Right forelimb (tissue), 1 donor: ENCODE measurements at places on chromosomes 3 and 15.

- no peak for DNase-seq
These were observed 407.8 kb downstream of the PLCL2 start for GRCh38 chr3:17292556-17292955.

- DNase-seq, result no peak
These were observed 55.2 kb downstream of the RAB7A start for GRCh38 chr3:128781164-128781563.

DNA sequence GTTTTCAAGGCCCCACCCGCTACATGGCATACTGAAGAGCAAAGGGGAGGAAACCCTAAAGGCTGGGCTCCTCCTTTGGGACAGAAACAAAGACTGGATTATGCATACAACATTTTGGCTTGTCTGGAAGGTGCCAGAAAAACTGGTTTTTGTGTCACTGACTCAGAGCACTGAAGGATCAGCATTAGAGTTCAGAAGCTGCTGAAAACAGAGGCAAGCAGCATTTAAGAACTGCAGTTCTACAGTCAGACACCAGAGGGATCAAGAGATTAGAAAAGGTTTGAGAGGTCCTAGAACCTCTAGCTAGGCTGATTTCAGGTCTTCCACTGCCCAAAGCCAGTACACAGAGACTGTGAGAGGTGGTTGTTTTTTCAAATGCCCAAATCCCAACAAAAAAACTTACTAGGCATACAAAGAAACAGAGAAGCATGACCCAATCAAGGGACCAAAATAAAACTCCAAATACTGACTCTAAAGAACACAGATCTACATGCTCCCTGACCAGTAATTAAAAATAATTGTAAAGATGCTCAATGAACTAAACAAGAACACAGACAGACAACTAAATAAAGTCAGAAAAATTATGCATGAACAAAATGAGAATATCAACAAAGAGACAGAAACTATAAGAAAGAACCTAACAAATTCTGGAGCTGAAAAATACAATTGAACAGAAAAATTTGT, 91.2 kb downstream of the SENP2 start:
- no peak for DNase-seq

DNA sequence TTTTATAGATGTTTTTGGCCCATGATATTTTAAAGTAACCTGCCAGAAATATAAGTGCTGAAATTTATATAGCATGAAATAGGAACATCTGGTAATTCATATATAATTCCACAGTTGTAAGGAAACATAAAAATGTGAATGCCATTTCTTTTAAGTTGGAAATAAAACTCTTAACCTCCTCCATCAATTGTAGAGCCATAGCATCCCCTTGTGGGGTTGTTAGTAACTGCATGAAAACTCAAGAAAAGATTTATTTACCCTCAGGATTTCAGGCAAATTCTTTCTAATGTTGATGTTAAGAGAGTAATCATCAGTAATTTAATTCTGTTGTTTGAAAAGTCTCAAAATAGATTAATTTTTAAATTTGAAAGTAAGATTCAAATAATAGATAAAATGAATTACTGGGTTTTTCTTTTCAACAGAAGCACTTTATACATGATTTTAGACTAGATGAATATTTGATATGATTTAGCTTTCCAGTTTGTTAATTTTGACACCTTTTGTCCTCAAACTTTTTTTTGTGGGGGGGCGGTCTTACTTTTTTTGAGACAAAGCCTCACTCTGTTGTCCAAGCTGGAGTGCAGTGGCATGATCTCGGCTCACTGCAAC, 74.7 kb downstream of the RASA2 start:
- DNase-seq, result no peak
